ENCODE measurements at places on chromosomes 12 and 14.

DNA sequence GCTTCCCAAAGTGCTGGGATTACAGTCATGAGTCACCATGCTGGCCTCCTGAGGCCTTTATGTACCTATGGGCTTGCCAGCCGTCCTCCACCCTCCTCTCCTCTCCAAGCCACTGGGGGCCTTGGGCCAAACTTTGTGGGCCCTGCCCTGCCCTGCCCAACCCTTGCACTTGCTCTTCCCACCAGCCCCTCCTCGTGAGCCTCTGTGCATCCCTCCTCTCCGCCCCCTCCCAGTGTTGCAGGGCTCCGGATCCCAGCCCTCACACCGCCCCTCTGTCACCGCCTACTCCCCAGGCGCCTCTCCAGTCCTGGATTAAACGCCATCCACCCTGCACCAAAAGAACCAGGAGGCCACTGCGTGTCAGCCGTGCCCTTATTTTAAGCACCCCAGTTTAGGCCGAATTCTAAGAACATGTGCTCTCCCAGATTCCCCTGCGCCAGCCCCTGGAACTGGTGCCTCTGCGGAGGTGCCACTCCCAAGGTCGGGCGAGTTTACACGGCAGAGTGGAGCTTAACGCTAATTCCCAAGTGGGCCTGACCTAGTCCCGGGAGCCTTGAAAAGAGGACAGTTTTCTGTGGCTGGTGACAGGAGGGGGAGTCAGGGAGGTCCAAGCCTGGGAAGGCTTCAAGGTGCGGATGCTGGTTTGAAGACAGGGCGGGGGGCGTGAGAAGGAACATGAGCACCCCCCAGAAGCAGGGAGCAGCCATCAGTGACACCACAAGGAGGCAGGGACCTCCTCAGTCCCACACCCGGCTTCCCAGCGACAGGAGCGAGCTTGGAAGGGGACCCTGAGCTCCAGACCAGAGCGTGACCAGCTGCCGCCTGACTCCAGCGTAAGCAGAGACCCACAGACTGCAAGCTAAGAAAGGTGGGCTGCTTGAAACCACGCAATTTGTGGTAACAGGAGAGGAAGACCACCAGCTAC, 21.2 kb upstream of the CDCA4 start:
- DNase-seq: no peak

- DNase-seq: no peak
Measured at GRCh38 chr14:31968956-31969698, 108.0 kb upstream of the ARHGAP5 start.

- DNase-seq: no peak
Measured at GRCh38 chr12:52312086-52312485, 9.1 kb downstream of the KRT83 start.

GRCh38 chr12:121830134-121830533, 26.3 kb downstream of the SETD1B start:
- no peak for DNase-seq

DNA sequence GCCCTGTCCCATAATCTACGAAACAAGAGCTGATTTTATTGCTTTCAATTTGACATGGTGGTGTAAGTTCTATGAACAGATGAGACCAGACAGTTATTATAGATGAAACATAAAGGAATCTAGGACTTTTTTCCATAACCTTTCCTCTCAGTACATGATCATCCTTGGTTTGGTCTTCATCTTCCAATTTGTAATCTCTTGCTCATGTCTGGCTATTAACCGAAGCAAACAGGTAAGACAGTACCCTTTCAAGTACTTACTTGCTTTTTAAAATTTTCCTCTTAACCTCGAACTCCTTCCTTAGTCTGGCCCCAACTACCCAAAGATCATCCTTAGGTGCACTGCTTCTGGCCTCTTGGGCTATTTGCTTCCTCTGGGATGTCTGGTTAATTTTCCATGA, 1.2 kb downstream of the TSPAN31 start:
- no peak for DNase-seq

- no peak for DNase-seq
Measured at GRCh38 chr12:90355711-90356355, 599.1 kb downstream of the CCER1 start.

DNA sequence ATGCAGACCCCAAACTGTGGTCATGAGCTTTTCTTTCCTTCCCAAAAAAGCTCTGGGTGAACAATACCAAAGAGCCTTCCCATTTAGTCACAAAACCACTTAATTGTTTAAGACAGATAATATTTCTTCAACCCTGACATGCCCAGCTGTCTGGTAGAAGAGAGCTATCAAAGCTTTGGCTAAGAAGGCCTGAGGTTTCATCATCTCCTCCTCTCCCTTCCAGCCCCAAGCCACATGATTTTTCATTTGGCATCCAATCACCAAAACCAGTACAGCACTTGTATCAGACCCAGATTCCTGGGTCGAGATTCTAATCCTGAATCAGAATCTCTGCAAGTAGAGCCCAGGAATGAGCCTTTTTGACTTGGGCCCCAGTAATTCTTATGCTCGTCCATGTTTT, 199.6 kb upstream of the TMEM260 start:
- no peak for DNase-seq

DNA sequence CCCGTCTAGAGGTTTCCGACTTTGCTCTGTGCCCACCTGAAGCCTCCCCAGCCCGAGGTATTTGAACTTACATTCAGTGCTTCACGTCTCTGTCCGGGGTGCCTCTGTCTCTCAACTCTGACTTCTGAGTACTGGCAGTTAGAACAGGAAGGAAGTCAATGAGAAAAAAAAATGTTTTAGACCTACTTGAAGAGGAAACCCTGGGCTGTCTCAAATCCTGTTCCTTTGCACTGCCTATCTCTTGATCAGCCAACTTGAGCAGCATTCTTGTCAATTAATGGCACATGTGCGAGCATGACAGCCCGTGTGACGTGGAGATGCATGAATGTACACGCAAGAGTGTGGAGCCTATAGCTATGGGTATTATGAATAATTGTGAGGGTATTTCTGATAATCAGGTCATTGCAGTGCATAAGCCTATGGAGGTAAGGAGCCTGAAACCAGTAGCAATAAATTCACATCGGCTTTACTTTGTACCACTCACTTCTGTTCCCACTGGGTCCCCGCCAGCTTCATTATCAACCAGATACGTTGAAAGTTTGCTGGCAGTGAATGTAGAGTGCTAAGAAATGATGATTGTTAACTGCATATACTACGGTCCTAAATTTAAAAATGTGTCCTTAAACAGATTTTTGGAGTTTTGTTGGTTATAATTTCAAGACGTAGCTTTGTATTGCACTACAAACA, at the start of gene ARHGDIB:
Gene ARHGDIB, minus strand, starts transcription at position 136 of the 687 bp plus-strand sequence. CDS start 10,889 bp downstream, outside the sequence.
- DNase-seq: peak; percentile 71

DNA sequence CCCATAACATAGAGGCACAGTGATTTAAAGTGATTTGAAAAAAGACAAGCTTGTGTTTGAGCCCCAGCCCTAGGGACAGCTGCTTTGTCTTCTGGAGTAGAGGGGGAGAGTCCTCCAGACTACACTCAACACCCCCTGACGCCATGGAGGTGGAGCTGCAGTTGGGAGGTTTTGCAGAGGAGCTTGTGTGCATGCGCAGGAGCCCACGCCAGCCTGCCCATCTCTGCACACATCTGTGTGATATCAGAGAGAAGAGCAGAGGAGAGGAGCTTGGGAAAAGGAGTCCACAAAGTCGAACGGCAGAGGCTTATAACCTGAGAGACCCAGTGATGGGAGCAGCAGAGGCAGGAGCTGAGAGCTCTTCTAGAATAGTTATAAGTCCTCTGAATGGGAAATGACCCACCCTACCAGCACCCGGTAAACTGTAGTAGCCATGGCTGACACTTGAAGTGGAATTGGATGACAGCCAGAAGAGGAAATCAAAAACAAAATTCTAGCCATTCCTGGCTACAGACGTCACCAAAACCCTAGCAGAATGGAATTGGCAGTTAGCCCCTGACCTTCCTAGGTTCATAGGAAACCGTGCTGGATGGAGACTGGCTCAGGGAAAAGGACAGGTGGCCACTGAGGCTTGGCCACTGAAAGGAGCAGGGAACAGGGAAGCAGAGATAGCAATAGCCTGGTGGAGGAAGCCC, 185.1 kb upstream of the VASH1 start:
- peak; percentile 18 for DNase-seq

GRCh38 chr14:94368956-94369355, 19.4 kb downstream of the SERPINA1 start:
- no peak for DNase-seq

DNA sequence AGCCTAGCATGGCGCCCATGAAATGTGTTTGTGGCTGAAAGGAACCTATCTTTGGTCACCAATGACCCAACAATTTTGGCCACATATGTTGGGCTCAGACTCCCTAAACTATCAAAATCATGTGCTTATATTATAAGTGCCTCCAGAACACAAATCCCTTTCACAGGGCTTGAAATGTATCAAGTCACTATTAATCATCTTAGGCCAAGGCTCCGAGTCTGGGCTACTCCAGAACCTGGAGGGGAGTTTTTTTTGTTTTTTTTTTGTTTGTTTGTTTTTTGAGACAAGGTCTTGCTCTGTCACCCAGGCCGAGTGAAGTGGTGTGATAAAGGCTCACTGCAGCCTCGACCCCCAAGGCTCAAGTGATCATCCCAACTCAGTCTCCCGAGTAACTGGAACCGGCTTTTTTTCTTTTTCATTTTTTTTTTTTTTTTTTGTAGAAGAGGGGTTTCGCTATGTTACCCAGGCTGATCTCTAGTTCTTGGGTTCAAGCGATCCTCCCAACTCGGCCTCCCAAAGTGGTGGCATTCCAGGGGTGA, 989 bp upstream of the DRAM1 start:
- peak; percentile 35 for DNase-seq

GRCh38 chr12:56676851-56677580, 11.1 kb downstream of the PTGES3 start:
- no peak for DNase-seq

DNA sequence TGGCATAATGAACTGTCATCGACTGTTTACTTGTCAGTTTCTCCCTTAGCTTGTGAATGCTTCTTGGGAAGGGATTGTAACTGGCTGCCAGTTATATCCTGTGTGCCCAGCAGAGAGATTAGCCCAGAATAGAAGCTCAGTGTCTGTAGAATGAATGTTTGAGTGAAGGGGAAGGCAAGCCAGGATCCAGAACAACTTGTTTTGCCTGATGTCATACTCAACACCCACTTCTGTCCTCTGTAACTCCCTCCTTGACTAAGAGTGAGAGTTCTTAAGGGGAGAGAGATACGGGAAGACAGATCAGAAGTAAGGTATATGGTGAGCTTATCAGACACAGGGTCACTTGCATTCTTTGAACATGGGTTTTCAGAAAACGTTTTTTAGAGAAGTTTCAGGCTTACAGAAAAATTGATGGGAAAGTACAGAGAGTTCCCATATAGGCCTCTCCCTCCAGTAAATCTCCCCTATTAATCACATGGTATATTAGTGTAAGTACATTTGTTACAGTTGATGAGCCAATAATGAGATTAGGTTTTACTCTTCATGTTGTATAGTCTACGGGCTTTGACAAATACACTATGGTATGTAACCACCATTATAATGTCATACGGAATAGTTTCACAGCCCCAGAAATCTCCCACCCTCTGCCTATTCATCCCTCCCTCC, 5.6 kb upstream of the SPPL3 start:
- peak; percentile 7 for DNase-seq

- DNase-seq: no peak
Measured at GRCh38 chr12:44523828-44524227, 352.3 kb downstream of the NELL2 start.

GRCh38 chr12:103144278-103144677, 186.8 kb downstream of the ASCL1 start:
- no peak for DNase-seq

DNA sequence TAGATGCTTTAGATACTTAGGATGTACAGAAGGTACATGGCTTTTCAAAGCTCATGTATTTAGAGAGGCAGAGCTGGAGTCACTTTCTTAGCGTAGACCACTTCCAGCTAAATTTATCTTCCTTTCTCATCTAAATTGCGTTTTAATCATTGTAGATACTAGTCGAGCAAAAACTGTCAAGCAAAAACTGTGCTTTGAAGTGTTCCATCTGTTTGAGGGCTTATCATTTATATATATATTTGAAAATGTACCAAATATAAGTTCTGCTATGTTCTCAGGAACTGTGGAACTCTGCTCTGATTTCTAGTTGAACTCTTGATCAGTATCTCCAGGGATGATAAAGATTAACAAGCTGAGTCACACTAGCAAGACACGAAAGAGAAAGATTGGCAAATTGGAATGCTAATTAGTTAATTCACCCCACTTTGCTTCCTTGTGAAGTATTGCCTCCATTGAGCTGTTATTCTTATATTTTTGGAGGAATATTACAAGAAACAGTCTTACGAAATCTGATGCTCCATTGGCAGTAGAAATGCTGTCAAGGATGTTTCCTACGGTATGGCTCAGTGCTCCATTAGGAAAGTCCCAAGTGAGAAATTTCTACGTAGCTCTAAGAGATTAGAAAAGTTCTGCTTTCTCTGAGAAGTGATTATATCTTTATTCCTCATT, 310.7 kb downstream of the AEBP2 start:
- peak; percentile 52 for DNase-seq

GRCh38 chr14:95765051-95765450, 51.1 kb upstream of the TCL1A start:
- no peak for DNase-seq

GRCh38 chr12:88248606-88249005, 106.5 kb downstream of the TMTC3 start:
- DNase-seq: no peak

GRCh38 chr12:22656831-22657230, 31.9 kb downstream of the ETNK1 start:
- no peak for DNase-seq

DNA sequence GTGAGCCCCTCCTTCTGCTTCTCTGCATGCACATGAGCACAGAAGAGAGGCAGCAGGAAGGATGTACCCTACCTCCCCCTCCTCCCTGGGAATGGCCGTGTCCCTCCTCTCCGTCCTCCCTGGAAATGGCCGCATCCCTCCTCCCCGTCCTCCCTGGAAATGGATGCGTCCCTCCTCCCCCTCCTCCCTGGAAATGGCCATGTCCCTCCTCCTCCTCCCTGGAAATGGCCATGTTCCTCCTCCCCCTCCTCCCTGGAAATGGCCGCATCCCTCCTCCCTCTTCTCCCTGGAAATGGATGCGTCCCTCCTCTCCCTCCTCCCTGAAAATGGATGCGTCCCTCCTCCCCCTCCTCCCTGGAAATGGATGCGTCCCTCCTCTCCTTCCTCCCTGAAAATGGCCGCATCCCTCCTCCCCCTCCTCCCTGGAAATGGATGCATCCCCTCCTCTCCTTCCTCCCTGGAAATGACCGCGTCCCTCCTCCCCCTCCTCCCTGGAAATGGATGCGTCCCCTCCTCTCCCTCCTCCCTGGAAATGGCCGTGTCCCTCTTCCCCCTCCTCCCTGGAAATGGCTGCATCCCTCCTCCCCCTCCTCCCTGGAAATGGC, 428.6 kb downstream of the AACS start:
- DNase-seq: no peak

Measured in EH (cell line).